ENCODE measurements at places on chromosomes 3 and 15. TPM values are rescaled to one million over a fixed set of nuclear protein-coding genes. Genes with fewer than 3 reads are reported as not detected.

Gene RAMAC
- 25.4 TPM for total RNA-seq

Gene LOXL1
- total RNA-seq, result 313 TPM

Gene ARNT2
- 22.0 TPM for total RNA-seq

Gene NDN
- total RNA-seq, result 201 TPM

Gene VILL
- 7.0 TPM for total RNA-seq

Gene VPS8
- total RNA-seq, result 44.0 TPM

Gene SPTBN5
- total RNA-seq, result under 0.01 TPM

Gene ROPN1B
- total RNA-seq, result not detected

Gene EXD1
- total RNA-seq, result not detected

Gene IMPG2
- total RNA-seq, result 0.17 TPM

Gene ANKUB1
- not detected for total RNA-seq

Gene C3orf49
- total RNA-seq, result not detected

Gene MORC1
- not detected for total RNA-seq

Gene GALNT15
- total RNA-seq, result 1.3 TPM

Gene CPN2
- not detected for total RNA-seq

Data from pericardium fibroblast (primary cell).